Activated naive CD8-positive, alpha-beta T cell treated with anti-CD3 and anti-CD28 coated beads, Interleukin-2, amount 50 U/mL, for 24 hours (primary cell): ENCODE measurements at places on chromosomes 4 and X.

- DNase-seq: no peak
These were observed 159.1 kb upstream of the PSAPL1 start for GRCh38 chr4:7593646-7594412.

DNA sequence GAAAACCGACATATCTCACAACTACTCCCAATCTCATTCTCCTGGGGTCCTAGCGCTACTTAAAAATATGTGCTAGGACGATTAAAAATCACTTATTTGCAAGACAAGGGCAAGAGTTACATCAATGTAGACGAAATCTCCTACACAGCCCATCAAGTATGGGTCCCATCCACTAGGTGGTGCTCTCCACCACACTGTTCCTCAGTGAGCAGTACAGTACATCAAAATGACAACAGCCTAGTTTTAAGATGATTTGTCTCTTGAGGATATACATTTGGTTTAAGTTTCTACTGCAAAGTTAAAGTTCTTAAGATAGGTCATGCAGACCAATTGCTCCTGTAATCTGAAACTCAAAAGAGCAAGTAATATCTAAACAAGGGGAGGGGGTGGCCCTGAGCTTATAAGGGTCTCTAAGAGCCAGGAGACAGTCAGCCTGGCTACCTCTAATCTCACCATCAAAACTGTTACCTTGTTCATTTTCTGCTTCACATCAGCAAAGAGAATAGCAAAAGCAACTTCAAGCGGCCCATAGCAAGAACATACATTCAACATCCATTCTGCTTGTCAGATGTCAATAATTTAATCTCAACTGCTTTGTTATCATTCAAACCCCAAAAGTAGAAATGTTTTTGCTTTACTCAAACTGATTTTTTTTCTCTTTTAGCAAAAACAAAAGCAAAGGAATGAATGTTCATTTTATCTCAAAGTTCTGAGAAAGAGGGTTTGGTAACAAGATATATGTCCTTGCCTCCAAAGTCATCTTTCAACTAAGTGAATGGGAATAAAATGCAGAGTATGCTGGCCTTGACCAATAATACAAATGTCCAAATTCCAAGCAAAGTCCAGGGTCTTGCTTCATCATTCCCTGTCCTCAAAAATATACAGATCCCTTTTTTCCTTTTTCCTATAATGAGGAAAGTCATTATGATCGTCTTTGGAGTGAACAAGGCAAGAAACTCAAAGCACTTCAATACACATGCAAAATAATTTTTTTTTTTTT is 53.1 kb downstream of the STX18 start:
- DNase-seq: peak; percentile 72

- DNase-seq: no peak
These were observed 133.1 kb downstream of the ARAP2 start for GRCh38 chr4:36111172-36111571.

GRCh38 chrX:150080497-150080896 is 142.2 kb upstream of the EOLA2 start:
- no peak for DNase-seq

GRCh38 chrX:38718311-38718710 is 82.9 kb upstream of the MID1IP1 start:
- DNase-seq: no peak
